ENCODE measurements at places on chromosomes 5 and 9.

DNA sequence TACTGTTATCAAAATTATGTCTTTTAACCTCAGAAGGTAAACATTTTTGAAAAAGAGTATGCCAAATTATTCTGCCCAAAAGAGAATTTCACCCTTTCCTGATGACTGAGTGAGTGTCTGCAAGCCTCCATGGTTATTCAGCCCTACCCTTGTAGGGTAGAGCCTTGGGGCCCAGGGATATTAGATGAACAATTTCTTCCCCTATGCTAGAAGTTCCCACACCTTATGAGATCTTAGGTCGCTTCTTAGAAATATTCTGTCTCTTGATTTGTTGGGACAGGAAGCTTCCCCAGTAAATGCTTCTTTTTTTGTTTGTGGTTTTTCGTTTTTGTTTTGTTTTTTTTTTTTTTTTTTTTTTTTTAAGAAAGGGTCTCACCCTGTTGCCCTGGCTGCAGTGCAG lies 3.1 kb downstream of the CRB2 start:
- no peak for DNase-seq

- no peak for DNase-seq
These were observed 76.2 kb upstream of the TBC1D2 start for GRCh38 chr9:98331536-98332259.

- DNase-seq, result no peak
These were observed 23.0 kb downstream of the FGF18 start for GRCh38 chr5:171442287-171443042.

GRCh38 chr5:6788439-6788838 lies 75.2 kb downstream of the TENT4A start:
- DNase-seq, result no peak

DNA sequence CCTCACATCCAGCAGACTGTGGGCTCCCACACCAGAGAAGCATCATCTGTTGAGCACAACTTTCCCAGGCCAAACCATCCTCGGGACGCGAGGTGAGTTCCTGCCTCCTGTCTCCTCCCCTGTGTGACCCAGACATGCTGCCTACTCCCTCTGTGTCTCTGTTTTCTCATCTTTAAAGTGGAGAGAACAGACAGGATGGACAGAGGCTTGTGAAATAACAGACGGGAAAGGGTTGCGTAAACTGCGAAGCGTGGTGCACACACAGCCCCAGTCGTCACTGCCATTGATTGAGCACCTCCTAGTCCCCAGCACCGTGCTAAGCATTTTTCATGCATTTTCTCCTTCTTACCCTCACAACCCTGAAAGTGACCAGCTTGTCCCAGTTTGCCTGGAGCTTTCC lies 52.1 kb upstream of the LMX1B start:
- no peak for DNase-seq

DNA sequence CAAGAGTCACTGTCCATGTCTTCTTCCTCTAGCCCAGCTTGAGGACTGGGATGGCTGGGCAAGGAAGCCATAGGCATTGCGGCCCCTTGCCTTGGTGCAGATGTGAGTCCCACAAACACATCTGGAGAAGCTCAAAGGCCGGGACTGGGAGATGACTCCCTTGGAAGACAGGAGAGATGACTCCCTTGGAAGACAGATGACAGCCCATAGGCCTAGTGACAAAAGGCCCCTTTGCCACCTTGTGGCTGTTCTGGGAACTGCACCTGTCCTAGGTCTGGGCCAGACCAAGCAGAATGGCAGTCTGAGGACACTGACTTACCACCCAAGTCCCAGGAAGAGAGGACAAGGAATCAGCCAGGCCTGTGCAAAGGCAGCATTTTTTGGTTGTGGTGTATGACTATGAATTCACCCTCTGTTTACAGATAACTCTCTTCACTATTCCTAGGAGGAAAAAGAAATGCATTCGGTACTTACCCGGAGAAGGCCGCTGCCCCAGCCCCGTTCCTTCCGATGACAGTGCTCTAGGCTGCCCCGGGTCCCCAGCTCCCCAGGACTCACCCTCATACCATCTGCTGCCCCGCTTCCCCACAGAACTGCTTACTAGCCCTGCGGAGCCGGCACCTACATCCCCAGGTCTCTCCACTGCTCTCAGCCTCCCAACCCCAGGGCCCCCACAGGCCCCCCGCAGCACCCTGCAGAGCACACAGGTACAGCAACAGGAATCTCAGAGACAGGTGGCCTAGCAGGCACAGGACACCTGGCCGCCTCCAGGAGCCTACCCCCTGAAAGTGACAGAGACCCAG lies 30.8 kb downstream of the SKP1 start:
- DNase-seq, result peak; percentile 70

DNA sequence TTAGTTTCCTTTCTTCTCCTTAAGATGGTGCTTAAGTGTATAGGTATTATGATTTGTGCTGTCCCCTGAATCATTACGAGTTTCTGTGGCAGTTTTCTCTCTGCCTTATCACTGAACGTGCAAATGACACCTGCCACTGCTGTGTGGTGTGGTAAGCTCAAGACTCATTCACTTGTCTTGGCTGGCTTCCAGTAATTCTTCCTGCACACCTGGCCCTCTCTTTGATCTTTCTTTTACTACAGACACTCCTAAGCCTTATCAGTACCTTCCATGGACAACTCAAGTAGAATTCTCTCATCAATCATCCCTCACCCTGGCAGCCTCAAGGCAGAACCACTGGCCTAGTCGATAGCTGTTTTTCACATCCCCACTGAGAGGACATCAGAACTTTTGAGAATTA lies 82.6 kb upstream of the ADAMTS19 start:
- peak; percentile 4 for DNase-seq

GRCh38 chr5:42634575-42634974 lies 122.0 kb upstream of the CCDC152 start:
- no peak for DNase-seq

DNA sequence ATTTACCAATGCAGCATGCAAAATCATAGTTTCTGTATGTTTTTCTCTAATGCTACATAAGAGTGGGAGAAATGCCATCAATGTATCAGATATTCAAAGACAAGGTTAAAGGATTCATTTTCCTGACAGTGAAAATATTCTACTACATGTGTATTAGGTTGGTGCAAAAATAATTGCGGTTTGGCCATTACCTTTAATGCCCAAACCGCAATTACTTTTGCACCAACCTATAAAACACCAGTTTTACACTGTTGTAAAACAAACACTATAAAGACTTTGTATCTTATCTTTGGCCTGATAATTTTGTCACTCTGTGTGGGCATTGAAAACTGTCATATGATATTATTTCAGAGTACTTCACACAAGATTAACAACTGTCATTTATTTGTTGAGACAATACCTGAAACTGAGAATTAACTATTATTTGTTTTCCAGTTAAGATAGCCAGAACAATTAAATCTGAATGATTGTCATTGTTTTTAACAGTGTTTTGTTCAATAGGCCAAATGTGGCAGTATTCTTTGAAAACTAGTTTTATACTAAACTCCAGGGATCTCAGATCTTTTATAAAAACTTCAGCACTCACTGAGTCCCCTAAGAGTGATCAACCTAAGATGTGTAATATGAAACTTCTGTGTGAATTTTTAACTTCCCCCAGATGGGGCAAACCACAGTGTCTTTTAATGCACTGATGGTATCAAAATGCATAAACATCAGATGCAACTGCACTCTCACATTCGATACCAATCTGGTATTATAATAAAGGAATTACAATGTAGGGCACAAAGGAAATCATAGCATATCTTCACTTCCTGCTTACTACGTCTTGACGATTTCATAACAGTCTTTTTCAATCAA lies 53.8 kb upstream of the FBN2 start:
- DNase-seq, result no peak

DNA sequence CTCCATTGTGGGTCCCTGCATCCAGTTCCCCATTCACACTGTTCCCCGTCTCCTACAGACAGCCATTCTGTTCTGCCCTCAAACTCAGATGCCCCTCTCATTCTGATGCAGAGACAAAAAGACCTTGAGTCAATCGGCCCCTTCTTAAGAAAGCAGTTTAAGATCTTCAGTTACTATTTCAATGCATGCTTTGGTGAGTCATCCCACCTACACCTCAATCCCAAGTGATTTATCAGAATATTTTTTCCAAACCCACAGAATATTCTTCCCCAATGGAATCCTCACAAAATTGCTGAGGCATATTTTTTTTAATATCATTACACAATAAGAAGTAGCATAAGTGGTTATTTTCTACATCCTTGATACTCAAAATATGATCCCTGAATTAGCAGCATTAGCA lies 92.4 kb upstream of the SLC1A1 start:
- no peak for DNase-seq

GRCh38 chr9:114737118-114737517 lies 55.1 kb upstream of the TEX48 start:
- DNase-seq, result no peak

GRCh38 chr9:98101868-98102273 lies 17.2 kb downstream of the TRIM14 start:
- DNase-seq, result no peak

- no peak for DNase-seq
These were observed 18.9 kb downstream of the OGN start for GRCh38 chr9:92385477-92385876.

- no peak for DNase-seq
These were observed 716 bp downstream of the PROB1 start for GRCh38 chr5:139394123-139394653.

GRCh38 chr5:1785984-1786383 lies 13.7 kb downstream of the MRPL36 start:
- no peak for DNase-seq

DNA sequence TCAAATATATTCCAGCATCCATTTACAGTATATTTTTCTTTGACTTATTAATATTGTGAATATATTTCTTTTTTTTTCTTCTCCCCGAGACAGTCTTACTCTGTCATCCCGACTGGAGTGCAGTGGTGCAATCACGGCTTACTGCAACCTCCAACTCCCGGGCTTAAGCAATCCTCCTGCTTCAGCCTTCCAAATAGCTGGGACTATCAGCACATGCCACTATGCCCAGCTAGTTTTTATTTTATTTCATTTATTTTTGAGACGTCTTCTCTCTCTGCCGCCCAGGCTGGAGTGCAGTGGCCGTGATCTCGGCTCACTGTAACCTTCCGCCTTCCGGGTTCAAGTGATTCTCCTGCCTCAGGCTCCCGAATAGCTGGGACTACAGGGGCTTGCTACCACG lies 7.4 kb upstream of the GLIPR2 start:
- no peak for DNase-seq

- DNase-seq, result no peak
These were observed 26.1 kb downstream of the CHD1 start for GRCh38 chr5:98902733-98903132.

GRCh38 chr5:17184588-17184987 lies 32.8 kb upstream of the BASP1 start:
- no peak for DNase-seq

DNA sequence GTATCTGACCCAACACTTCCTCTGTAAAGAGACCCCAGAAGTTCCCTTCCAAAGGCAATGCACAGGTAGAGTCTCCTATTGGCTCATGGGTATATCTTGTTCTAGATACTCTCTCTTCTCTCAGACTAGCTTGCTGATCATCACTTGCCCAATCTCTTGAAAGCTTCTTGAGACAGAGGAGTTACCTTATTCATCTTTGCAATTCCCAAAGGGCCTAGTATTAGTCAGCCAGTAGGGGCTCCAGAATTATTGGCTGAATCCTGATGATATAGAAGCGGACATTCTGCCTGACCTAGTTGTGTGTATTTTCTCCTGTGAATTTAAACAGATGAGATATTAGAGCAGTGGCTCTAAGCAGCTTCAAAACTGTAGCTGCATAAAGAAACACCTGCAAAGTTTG lies 304.0 kb upstream of the KLF4 start:
- no peak for DNase-seq

DNA sequence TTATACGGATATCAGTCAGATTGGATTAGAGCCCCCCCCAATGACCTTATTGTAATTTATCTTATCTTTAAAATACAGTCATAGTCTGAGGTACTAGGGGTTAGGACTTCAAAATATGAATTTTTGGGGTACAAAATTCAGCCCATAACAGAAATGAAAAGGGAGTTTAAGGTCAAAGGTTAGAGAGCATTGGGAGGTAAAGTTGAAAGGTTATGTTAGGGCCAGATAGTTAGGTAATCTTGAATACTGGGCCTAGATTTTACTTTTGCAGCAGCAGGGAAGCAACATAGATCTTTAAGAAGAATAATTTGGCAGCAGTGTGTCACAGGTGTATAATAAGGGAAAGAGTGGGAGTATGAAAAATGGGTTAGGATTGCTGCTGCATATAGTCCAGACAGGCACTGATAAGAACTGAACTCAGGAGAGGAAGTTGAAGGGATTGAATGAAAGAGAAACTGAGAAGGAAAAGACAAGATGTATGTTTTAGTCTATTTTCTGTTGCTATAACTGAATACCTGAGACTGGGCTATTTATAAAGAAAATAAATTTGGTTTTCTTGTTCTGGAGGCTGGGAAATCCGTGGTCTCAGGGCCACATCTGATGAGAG lies 10.7 kb upstream of the GCNT4 start:
- DNase-seq, result no peak

DNA sequence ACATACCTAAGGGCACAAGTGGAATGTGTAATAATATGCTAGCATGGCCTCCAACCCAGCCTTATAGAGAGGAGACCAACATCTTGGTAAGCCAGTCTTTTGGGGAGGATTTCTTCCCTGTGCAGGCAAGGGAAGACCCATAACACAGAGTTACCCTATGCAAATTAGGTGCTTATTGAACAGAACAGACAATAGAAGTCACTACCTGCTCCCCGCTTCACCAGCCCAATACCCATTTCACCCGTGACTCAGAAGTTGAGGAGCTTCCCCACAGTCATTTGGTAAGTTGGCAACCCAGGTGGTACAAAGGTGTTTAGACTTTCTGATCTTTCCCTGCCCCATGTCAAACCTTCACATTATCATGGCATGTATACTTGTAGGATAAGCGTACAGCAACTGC lies 44.6 kb downstream of the AOPEP start:
- DNase-seq, result no peak

GRCh38 chr5:87940775-87941174 lies 327.9 kb downstream of the TMEM161B start:
- DNase-seq, result no peak

DNA sequence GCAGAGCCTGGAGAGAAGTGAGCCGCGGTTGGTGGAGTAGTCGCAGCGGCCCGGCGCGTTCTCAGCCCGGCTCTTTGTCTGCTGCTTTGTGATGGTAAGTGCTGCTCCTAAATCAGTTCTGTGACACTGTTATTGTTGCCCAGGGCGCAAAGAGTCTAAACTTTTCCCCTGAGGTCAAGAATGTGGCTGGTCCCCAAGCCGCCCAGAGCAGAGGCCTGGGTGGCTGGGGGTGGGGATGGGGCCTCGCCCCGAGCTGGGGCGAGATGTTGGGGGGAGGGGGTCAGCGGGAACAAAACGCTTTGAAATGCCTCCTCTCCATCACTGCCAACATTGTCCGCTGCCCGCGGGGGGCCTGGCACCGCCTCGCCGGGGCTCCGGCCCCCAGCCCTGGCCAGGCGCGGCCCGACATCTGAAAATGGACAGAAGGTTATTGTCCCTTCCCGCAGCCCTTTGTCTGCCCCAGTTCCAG lies 11.7 kb upstream of the CERCAM start:
- no peak for DNase-seq

- DNase-seq, result peak; percentile 48
These were observed 64.0 kb downstream of the RETREG1 start for GRCh38 chr5:16552666-16553343.

GRCh38 chr5:30747412-30747811 lies 446.1 kb upstream of the CDH6 start:
- DNase-seq, result no peak

GRCh38 chr9:98312365-98312764 lies 56.9 kb upstream of the TBC1D2 start:
- no peak for DNase-seq

Measured in HuH-7 (cell line).